Thoracic aorta (tissue), 2 donors: ENCODE measurements at places on chromosomes 6 and 20. TPM values are rescaled to one million over a fixed set of nuclear protein-coding genes. Genes with fewer than 3 reads are reported as not detected.

DNA sequence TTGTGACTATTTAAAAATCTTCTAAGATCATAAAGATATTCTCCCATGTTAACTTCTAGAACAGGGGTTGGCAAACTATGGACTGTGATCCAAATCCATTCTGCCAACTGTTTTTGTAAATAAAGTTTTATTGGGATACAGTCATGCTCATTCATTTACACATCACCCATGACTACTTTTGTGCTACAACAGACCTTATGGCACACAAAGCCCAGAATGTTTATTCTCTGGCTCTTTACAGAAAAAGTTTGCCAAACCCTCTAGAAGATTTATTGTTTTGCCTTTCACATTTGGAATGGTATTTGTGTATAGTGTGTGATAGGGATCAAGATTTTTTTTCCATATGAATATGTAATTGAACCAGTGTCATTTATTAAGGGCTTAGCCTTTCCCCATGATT lies 341.7 kb downstream of the CD83 start:
- no peak for DNase-seq

The TRMT11 gene
- total RNA-seq, result 54.0 TPM

The RSPH4A gene
- 0.95 TPM for total RNA-seq

DNA sequence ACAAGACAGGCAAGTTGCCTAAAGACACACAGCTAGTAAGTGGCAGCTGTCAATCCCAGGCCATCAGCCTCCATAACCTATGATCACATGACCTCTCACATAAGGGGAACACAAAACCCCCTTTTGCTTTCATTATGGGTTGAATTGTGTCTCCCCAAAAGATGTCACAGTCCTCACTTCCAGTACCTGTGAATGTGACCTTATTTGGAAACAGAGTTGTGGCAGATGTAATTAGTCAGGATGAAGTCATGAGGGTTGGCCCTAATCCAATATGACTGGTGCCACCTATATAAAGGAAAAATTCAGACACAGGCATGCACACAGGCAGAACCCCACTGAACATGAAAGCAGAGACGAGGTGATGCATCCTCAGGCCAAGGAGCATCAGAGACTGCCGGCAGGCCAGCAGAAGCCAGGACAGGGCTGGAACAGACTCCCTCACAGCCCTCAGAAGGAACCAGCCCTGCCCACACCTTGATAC lies 33.6 kb downstream of the GFOD1 start:
- DNase-seq, result no peak

GRCh38 chr6:45710304-45710821 lies 305.3 kb downstream of the CLIC5 start:
- DNase-seq, result no peak

DNA sequence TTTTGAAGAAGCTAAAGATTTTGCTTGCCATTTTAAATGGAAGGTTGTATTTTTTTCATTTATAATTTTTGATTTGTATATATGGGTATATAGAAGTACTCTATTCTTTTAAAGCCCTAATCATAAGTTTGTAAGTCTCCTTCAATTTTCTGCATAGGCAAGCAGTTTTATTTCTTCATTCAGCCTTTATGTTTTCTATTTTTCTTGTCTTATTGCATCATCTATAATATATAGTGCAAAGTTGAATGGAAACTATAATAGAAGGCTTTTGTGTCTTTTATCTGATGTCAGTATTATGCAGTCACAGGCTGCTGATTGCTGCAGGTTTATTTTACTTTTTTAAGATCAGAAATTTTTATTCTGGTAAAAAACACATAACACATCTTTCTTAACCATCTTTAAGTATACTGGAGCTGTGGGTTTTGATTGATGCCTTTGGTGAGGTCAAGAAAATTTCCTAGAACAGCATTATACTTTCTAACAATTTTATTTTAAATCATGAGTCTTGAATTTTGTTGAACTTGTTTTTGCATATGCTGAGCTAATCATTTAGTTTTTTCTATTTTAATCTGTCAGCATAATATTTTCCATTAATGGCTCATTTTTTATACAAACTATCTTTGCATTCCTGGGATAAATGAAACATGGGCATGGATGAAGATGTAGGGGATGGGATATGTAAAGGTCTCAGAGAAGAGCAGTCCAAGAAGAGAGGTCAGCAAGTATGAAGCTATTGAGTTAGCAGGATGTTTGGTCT lies 366.7 kb upstream of the MAP3K7 start:
- DNase-seq, result no peak

DNA sequence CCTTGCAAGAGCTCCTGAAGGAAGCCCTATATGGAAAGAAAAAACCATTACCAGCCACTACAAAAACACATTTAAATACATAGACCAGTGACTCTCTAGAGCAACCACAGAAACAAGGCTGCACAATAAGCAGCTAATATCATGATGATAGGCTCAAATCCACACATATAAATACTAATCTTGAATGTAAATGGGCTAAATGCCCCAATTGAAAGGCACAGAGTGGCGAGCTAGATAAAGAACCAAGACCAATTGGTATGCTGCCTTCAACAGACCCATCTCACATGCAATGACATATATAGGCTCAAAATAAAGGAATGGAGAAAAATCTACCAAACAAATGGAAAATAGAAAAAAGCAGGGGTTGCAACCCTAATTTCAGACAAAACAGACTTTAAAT lies 153.0 kb downstream of the LRRC1 start:
- DNase-seq, result no peak

The CAPN11 gene
- not detected for total RNA-seq

- no peak for DNase-seq
Observed at GRCh38 chr6:55319961-55320695, 7.1 kb upstream of the GFRAL start.

DNA sequence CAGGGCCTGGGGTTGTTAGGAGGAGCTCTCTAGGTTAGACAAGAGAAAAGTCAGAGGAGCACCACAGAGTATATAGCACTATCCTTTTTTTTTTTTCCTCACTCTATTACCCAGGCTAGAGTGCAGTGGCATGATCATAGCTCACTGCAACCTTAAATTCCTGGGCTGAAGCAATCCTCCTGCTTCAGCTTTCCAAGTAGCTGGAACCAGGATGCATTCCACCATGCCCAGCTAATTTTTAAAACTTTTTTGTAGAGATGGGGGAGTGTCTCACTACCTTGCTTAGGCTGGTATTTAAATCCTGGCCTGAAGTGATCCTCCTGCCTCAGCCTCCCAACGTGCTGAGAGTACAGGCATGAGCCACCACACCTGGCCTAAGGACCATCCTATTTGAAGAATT lies 19.3 kb upstream of the AKIRIN2 start:
- no peak for DNase-seq

The GPR6 gene
- not detected for total RNA-seq

- DNase-seq, result peak; percentile 21
Observed at GRCh38 chr6:73521351-73521985, 636 bp upstream of the EEF1A1 start.

GRCh38 chr20:22680031-22680740 lies 95.8 kb upstream of the FOXA2 start:
- no peak for DNase-seq

- no peak for DNase-seq
Observed at GRCh38 chr6:69216127-69216526, 580.7 kb downstream of the LMBRD1 start.

The STMN3 gene
- 17.8 TPM for total RNA-seq

GRCh38 chr20:19609642-19610223 lies 148.3 kb upstream of the RIN2 start:
- DNase-seq, result no peak

DNA sequence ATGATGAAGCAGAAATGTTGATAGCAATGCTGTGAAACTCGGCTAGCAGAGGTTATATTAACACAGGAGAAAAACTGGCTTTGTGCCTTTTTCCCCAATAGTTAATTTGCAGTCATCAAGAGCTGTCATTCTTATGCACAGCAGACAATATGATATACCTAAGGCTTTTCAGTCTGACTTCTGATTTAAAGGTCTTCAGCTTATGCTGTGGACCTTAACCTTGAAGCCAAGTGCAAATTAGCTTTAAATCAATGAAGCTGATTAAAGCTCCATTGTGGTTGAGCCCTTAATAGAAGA lies 171.6 kb upstream of the ID4 start:
- no peak for DNase-seq

DNA sequence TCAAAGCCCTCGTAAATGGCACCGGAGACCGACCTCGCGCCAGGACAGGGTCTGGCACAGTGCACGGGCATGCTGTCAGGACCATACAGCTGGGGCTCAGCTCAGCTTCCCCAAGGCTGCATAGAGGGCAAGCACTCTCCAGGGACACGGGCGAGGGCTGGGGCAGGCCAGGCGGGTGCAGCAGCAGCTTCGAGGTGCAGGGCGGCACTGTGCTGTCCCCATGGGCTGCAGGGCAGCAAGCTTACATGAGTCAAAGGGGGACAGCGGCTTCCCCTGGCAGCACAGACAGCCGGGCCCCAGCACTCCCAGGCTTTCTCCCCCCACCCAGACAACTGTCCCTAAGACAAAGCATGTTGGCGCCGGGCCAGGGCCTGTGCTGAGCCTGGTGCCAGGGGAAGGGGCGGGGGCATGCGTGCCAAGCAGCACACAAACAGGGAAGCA lies 25.7 kb downstream of the PSMG4 start:
- DNase-seq, result no peak

GRCh38 chr6:163759542-163759941 lies 345.0 kb downstream of the QKI start:
- no peak for DNase-seq

The GMPR gene
- total RNA-seq, result 17.0 TPM

The SLC52A3 gene
- 0.54 TPM for total RNA-seq

DNA sequence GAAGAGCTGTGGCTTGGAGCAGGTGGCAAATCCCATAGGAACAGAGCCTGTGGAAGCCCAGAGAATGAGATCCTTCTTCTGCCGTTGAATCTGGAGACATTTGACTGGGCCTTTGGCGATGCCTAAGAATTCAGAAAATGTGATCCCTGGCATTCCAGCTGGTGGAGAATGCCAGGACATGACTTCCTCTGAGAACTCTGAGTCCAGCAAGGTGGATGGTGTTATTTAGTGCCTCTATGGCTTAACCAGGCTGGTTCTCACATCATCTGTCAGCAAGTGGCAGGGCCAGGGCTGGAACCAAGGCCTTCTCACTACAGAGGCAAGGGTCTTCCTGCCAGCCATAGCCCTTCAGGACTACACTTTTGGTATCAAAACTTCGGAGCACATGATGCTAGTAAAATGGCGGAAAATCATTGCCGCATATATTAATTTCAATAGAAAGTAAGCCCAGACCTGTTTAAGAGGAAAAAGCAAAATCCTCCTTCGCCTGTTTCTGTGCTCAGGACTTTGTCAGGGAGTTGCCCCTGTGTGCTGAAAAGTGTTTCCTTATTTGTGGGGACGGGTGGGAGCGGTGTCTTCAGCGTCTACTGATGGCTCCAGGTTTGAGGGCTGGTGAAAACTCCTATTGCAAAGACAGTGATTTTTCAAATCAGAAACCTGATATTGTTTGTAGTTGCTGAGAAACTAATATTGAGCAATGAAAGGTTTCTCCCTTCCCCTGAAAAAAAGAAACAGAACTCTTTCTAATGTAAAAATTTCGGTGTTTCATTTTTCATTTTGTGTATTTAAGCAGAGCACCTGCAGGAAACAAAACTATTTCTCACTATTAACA lies 23.9 kb downstream of the DUSP22 start:
- no peak for DNase-seq

The MAP7 gene
- total RNA-seq, result 6.9 TPM

- DNase-seq, result no peak
Observed at GRCh38 chr20:60097285-60097684, 139.1 kb downstream of the CDH26 start.

- DNase-seq, result no peak
Observed at GRCh38 chr20:53284696-53285095, 308.9 kb downstream of the ZNF217 start.

GRCh38 chr6:1473166-1473565 lies 83.8 kb downstream of the FOXF2 start:
- DNase-seq, result no peak

The LIN28B gene
- not detected for total RNA-seq

The GSTA3 gene
- not detected for total RNA-seq

DNA sequence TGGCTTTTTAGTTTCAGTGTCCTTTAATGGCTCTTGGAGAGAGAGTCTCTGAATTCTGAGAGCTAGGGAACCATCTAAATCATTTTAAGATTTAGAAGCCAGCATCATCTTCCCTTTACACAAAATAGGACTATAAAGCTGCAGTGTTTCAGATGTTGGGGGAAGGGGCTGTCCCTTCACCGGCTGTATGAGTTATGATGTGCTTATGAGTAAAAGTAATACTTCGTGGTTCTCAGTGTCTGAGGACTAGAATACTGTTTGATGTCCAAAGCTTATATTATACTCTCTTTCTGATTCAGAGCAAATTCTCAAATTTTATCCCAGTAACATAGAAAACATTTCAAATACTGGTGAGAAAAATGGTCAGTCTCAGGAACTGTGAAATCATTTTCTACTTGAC lies 63.5 kb upstream of the FAM8A1 start:
- DNase-seq, result no peak

DNA sequence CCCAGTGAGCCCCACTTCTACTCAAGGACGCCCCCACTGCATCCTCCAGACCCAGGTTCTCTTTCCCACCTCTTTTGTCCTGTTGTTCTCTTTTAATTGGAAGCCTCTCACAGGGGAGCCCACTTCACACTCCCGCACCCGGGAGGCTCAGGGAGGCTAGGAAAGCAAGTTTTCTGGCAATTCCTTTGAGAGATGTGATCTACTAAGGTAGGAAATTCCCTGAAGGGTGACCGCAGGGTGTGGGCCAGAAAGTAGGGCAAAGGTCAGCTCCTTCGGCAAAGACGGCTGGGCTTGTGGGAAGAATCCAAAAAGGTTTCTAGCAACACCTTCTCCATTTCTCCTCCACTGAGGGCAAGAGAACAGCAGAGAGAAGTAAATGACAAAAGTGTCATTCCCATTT lies 98.1 kb upstream of the PTPN1 start:
- no peak for DNase-seq

The MYH7B gene
- total RNA-seq, result 0.27 TPM
